Stimulated activated CD4-positive, alpha-beta T cell treated with anti-CD3 and anti-CD28 coated beads, TNF-alpha, amount 100 ng/mL, for 24 hours (primary cell): ENCODE measurements at places on chromosomes 3 and 15.

GRCh38 chr3:197425485-197426120, 127.2 kb upstream of the DLG1 start:
- no peak for DNase-seq

DNA sequence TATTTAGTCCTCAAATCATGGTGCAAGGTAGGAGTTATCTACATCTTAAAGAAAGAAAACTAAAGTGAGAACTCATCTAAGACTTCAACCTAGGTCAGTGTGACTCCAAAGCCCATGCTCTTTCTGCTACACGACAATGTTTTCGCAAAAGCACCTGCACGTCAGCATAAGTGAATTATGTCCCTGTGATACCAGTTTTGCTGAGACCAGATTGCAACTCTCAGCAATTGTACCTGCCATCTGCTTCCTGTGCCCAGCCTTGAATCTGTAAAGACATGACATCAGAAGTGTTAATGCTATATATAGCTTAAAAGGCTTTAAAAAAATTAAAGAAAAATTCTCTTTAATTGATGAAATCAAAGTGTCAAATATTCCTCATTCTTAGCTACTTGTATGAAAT, 43.4 kb downstream of the RETNLB start:
- DNase-seq, result no peak

DNA sequence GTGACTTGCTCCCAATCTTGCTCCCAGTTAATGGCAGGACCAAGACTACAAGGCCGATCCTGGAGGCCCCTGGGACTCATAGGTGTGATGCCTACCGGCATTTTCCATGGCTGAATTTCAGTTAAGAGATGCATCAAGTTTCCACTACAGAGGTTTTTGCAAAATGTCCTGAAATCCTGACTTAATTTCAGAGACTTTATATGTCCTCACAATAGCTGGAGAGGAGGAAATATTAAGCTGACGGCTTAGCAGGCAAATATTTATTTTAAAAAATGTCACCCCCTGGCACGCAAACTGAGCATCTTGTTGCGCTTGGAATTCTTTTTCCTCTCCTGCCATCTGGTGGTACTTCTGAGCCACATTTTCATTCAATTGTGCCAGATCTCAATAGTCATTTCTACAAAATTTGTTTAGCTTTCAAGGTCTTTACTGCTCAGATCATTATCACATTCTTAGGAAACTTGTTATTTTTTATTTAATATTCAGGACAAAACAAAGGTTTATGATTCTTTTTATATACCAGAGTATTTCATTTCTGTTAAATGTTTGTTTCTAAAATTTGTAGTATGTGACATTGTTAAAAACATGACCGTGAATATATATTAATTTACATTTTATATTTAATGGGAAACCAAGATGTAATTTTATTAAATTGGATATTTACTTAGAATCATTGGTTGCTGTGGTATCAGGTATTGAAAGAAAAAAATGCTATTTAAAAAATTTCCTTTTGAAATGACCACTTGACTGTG, 189.2 kb upstream of the THRB start:
- no peak for DNase-seq

GRCh38 chr15:92634060-92634459, 21.5 kb downstream of the FAM174B start:
- no peak for DNase-seq

DNA sequence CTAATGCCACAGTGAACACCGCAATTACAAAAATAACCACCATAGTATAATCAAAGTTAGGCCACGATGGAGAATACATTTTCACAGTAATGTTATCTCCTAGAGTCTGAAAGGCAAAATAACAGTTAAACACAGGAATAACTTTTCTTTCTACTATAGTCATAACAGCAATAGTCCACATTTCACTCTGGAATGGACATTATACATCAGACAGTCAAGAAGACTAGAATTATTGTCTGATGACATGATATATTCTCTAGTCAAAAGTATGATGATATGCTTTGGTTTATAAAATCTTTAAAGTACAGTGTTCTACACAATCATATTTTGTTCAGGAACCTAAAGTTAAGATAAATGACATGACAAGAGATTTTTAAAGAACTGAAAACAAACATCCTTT, 18.0 kb downstream of the SPPL2A start:
- no peak for DNase-seq

DNA sequence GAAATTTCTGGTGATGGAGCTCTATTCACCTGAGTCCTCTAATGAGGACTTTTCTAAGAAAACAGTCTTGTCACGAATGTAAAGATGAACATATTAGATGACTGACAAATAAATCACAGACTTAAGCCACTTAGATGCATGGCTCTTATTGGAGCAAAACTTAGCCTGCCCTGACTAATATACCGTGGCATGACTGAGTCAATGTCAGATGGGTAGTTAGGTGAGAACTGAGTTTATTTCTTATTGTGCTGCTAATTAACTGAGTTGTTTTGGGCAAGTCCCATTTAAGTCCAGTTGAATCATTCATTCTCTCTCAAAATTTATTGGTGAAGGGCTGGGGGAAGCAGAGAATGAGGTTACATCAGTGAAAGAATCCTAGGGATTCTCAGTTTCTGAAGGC, 459.8 kb downstream of the MCTP2 start:
- no peak for DNase-seq

DNA sequence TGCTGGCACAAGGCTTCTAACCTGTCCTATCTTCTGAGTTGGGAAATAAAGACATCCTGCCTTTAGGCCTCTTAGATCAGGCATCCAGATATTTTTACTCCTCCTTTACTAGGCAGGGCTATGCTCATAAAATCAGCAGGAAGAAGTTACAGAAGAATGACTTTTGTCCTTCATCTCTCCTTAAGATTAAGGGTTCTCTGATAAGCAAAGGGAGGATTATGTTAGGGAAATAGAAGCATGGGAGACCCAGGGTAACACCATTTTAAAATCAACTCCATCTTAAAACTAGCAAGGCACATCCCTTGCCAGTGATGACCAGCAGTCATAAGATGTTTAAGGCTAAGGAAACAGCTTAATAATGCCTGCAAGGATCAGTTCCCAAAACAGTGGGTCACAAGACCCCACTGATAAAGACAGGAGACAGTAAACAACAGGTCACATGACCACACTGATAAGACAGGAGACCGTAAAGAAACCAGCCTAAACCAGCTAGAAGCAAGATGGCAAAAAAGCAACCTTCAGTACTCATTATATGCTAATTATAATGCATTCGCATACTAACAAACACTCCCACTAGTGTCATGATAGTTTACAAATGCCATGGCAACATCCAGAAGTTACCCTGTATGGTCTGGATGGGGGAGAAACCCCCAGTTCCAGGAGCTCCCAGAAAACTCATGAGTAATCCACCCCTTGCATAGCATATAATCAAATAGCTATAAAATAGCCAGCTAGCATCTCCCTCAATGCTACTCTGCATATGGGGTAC, 14.5 kb upstream of the EHHADH start:
- DNase-seq, result no peak

- DNase-seq, result no peak
Observed at GRCh38 chr3:37989821-37990480, 635 bp upstream of the VILL start.

DNA sequence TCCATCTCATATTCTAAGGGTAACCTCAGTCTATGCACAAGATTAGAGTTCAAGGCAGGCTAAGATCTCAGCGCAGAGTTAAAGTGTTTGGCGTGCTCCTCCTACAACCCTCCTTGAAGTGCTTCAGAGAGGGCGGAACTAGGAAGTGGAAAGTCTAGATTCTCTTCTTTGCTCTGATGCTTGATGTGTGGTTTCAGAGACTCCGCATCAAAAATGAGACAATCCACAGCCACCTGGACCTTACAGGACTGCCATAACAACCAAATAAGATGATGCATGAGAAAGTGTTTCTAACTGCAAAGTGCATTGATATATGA, 161.3 kb upstream of the ATP11B start:
- no peak for DNase-seq

GRCh38 chr3:137024348-137024747, 66.6 kb downstream of the IL20RB start:
- DNase-seq, result no peak

DNA sequence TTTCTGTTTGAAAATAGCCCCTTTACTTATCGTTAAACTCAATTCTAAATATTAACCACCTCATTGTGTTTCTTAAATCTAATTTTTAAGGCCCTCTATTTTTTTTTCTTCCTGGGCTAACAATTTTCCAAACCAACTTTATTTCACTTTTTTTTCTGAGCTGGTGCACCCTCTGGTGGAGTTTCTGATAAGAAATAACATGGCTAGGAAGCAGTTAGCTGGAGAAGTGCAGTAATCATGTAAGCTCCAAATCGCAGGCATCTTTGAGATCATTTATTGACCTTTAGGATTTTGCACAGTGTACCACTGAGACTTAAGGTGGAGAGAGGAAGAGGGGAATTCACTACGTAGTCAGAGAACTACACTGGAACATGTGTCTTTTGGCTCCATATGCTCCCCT, 6.4 kb downstream of the TMEM207 start:
- no peak for DNase-seq

DNA sequence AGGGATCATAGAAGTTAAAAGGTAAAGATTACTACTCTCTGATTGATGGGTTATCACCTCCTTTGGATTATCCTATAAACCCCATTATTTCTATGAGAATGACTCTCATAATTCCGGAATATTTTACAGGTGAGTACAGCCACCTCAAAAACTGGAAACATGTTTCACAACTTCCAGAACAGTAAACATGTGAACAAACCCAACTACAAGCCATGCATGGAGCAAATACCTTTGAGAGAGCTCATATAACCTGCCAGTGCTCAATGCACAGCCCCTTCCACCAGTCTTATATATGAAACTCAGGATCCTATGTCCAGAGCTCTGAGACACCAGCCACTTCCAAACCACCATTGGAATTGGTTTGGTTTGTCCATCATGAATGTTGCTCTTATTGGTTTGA, 208.0 kb downstream of the MECOM start:
- DNase-seq, result no peak

DNA sequence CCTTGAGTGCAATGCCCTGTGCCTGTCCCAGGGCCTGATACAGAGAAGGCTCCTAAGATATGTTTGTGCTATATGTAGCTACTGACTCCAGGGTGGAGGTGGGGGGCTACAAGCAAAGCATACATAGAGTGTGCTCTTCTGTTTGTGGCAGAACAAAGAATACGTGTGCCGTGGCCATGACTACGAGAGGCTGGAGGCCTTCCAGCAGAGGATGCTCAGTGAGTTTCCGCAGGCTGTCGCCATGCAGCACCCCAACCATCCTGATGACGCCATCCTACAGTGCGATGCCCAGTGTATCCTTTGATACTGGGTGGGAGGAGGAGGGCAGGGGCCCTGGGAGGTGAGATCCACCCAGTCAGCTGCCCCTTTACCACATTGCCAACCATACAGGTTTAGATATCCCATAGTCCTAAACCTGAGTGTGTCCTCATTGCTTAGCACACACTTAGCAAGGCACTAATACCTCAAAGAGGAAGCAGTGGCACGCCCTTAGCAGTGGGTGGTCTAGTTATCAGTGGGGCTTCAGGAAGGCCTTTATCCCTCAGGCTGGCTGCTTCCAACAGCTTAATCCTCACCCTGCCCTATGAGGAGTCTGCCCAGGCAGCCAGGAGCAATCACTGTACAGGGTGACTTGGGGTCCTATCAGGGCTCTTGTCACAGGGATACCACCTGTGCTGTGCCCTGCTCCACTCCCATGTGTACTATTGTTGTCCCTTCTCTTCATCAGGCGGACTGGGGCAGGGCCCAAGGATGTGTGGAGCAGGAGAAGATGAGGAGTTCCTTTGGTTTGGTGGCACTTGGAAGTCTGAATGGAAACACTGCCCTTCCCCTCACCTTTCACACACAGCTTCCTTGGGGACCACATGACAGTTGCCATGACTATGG, 30.1 kb upstream of the MANF start:
- no peak for DNase-seq

- DNase-seq, result no peak
Observed at GRCh38 chr3:10495003-10495402, 10.4 kb downstream of the ATP2B2 start.

GRCh38 chr3:194561306-194561974, 71.8 kb downstream of the TMEM44 start:
- DNase-seq, result no peak

DNA sequence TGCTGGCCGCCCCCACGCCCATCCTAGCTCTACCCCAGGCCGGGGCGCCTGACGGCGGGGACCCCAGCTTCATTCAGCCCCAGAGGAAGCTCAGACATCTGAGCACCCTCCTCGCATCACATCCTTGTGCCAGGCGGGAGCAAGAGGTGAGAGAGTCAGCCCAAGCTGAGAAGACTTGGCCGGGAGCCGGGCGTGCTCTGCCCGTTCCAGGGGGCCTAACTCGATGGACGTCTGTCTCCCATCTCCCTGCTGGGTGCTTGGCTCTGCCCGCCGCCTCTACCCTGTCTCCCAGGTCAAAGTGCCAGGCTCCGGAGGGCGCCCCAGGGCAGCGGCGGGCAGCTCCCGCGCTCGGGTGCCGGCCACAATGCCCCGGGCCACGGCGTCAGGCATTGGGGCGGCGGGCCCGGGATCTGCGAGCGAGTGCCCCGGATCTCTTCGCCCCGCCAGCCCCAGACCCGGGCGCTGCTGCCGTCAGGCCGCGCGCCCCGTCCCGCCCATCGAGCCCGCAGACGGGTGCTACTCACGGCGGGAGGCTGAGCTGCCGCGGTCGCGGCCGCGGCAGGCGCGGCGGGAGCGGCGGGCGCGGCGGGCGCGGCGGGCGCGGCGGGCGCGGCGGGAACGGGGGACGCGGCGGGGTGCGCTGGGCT, 388 bp downstream of the DAPK2 start:
- no peak for DNase-seq

- no peak for DNase-seq
Observed at GRCh38 chr3:184058029-184058428, 5.2 kb downstream of the HTR3C start.

DNA sequence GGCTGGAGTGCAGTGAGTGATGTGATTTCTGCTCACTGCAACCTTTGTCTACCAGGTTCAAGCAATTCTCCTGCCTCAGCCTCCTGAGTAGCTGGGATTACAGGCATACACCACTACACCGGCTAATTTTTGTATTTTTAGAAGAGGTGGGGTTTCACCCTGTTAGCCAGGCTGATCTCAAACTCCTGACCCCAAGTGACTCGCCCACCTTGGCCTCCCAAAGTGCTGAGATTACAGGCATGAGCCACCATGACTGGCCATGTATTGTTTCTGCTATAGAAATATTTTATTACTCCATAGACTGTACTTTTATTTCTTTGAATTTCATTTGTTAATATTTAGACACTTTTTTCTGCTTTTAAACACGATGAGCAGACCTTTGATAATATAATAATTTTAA, 60.4 kb downstream of the GTF2E1 start:
- no peak for DNase-seq

DNA sequence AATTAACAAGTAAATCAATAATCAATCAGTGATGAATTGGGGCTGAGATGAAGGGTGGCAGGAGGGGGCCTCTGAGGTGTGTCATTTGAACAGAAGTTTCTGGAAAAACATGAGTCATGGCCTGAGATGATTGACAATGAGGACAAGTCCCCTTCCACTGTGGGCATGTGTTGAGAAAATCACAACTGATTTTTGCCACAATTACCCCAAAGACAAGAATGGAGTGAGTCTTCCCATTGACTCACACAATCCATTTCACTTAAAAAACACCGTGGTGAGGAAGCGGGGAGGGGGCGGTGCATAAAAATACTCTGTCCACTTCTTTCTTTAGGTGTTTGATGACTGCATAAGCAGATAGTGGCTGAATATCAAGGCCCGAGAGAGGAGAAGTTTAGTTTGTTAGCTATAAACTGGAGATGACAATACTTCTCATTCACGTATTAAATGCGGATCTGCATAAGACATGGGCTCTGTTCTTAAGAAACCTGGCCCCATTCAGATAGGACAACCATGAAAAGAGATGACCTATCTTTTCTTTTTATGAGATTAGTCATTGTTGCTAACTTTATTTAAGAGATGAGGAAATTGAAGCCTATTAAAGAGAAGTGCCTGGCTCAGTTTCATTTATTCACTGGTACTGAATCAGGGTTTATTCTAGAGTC, 34.7 kb downstream of the SHC4 start:
- DNase-seq, result peak; percentile 53
